ENCODE measurements at places on chromosomes 7 and 10.

DNA sequence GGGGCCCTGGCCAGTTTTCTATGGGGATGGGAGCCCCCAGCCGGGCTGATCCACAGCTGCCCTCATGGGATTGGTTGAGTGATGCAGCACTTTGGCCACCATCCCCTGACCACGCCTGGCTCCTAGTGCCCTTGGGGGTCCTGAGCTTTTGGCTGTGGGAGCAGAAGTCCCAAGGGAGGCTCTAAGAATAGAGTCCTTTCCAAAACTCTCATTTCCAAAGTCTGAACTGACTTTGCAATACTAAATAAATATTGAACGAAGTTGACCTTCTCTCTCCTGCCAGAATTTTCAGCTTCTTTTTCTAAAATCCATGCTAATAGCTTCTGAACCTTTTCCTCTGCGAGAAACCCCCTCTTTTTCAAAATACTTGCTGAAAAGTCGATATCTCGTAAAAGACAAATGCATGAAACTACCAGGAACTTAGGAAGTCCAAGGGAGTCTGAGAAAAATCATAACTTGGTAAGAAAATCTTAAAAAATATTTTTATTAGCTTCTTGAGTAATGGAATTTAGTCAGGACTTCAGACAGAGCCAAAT is 62.7 kb upstream of the IGFBP3 start:
- DNase-seq: no peak

GRCh38 chr7:78479348-78479747 is 680.8 kb downstream of the PHTF2 start:
- DNase-seq: no peak

- no peak for DNase-seq
These were observed 87.9 kb downstream of the KMT2E start for GRCh38 chr7:105101864-105102263.

- DNase-seq: no peak
These were observed 1000.7 kb upstream of the LRRN3 start for GRCh38 chr7:110090110-110090820.

DNA sequence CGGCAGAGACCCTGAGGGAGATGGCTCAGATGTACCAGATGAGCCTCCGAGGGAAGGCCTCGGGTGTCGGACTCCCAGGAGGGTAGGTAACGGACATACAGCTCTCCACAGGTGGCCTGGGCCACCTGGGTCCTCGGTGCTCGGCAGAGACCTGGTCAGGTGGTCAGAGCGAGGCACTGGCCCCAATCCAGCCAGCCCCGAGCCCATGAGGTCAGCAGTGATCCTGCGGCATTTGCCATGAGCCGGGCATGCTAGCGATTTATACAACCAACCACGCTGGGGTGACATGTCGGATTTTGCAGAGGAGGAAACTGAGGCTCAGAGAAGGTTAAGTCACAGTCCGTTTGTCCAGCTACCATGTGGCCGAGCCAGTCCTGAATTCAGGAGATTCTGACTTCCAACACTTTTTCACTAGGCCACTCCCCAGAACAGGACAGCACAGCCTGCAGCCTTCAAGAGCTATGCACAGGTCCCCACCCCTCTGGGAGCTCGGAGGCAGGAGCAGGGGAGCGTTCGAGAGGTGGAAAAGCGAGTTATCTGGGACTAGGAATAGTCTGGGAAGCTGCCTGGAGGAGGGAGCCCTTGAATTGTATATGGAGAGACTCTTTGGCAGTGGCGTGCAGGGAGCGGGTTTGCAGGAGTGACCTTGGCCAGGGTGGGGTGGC is 13.5 kb downstream of the LDB3 start:
- DNase-seq: no peak

GRCh38 chr10:103947799-103948516 is 19.0 kb upstream of the SLK start:
- no peak for DNase-seq

DNA sequence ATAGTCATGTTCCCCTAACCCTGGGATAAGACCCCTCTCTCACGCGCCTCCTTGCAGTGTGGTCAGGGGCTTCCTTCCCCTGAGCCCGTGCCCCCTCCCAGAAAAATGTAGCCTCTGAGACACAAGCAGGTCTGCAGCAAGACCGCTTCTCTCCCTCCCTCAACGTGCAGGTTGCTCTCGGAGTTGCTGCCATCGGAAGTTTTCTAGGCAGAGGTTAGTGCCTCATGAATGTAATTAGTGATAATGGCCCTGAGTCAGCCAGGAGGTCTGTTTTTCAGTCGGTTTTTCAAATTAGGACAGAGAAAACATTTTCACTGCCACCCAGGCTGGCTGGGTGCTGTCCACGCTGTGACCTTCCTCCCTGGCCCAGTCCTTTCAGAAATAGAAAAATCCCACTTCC is 43.2 kb upstream of the PRLHR start:
- DNase-seq: no peak
